ENCODE measurements at places on chromosomes 7 and 10.
A peak's percentile ranks its signal among the peaks of the same experiment; 100 is the strongest.

GRCh38 chr10:96402417-96403305 is 43.9 kb upstream of the OPALIN start:
- DNase-seq, result no peak

- DNase-seq, result peak; percentile 27
Observed at GRCh38 chr7:35004531-35005095, 32.7 kb downstream of the DPY19L1 start.

GRCh38 chr7:75722373-75722772 is 16.4 kb downstream of the HIP1 start:
- DNase-seq, result peak; percentile 21

GRCh38 chr7:24438232-24438631 is 135.0 kb upstream of the PALS2 start:
- no peak for DNase-seq

- no peak for DNase-seq
Observed at GRCh38 chr10:14498326-14498725, 167.6 kb upstream of the FRMD4A start.

DNA sequence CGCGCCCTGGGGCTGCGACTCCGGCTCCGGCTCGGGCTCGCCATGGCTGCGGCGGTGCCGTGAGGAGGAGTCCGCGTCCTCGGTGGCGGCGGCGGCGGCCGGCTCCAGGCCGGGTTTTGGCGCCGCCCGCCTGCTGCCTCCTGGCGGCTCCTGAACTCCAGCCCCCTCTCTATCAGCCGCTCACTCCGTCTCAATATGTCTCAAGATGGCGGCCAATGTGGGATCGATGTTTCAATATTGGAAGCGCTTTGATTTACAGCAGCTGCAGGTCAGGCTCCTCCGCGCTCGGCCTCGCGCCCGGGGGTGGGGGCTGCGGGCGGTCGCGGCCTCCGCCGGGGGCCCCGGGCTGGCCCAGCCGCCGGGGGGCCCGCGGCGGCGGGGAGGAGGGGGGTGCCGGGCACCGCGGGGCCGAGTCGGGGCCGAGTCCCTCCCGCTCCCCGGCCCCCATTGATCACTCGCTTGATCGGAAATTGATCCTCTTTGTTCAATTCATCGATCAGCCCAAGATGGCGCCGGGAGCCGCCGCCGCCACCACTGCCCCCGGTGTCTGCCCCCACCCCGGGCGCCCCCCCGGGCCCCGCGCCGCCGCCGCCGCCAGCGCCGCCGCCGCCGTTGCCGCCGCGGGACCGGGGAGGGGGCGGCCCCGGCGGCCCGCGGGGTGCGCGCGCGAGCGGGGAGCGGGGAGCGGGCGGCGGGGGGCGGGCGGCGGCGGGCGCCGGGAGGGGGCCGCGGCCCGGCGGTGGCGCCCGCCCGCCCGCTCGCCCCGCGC is 1.4 kb upstream of the CUX1 start:
- DNase-seq, result peak; percentile 87

GRCh38 chr7:151345576-151346469 is 4.2 kb downstream of the NUB1 start:
- no peak for DNase-seq

DNA sequence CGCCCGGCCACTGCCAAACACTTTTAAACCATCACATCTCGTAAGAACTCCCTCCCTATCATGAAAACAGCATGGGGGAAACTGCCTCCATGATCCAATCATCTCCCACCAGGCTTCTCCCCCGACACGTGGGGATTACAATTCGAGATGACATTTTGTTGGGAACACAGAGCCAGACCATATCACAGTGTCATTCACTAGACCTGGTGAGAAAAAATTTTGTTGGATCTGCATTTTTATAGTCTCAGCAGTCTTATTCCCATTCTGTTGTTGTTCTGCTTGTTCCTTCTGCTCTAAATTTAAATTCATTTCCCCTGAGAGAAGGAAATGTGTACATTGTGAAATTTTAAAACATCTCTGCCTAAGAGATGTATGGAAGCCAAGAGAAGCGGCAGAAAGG is 4.8 kb upstream of the MKLN1 start:
- no peak for DNase-seq
